Psoas muscle (tissue), 8 donors: ENCODE measurements at places on chromosomes 13 and 19. TPM values are rescaled to one million over a fixed set of nuclear protein-coding genes. Genes with fewer than 3 reads are reported as not detected.

Gene IQCN
- polyA plus RNA-seq, result 0.17 TPM

Gene ZNF737
- 4.4 TPM for polyA plus RNA-seq

- DNase-seq, result no peak
These were observed 291.1 kb upstream of the ARGLU1 start for GRCh38 chr13:106858903-106859532.

DNA sequence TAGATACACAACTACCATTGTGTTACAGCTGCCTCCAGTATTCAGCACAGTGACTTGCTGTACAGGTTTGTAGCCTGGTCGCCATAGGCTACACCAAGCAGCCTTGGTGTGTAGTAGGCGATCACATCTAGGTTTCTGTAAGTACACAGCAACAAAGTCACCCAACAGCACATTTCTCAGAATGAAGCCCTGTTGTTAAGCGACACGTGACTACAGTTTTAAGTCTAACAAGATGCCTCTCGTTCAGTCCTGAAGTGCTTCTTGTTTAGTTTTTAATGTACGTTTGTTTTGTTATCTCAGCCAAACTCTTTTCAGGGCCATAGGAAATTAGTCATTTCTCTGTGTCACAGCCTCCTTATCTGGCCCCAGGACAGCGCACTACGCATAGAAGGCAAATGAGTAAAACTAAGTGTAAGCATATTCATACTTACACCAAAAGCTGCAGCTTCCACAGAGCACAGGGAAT is 50.0 kb upstream of the GPR183 start:
- no peak for DNase-seq

DNA sequence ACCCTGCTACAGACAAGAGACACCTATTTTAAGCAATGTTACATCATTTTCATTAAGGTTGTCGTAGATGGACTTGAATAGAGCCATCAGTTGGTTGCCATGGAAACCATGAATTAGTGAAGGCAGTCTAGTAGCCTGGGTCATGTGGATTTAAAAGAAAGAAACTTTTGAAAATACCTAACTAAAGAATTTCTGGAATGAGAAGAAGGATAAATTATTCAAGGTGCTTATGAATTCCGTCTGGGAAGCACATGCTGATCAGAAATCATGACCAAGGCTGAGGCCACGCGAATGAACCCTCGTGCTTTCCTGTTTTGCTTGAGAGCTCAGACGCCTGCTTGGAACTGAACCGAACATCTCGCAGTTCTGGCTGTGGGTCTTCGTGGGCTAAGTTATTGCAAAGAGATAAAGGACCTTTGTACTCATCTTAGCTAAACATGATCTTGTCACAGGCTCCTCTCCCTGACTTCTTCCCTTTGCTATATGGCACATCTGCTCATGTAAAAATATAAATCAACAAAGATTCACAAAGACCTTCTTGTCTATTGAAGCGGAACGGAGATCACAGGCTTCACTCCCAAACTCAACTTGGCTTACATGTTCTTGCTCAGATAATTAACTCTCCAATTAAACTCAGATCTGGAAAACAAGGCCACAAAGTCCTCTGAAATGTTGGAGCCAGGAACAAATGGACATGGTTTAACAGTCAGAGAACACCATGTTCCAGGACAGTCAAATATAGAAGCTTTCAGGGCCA is 140.2 kb downstream of the NUFIP1 start:
- no peak for DNase-seq

- no peak for DNase-seq
These were observed 263.1 kb downstream of the ZNF536 start for GRCh38 chr19:30634996-30635975.

GRCh38 chr19:10497371-10497770 is 5.8 kb downstream of the KEAP1 start:
- DNase-seq, result no peak

- DNase-seq, result peak; percentile 84
These were observed at the start of gene PPFIA3 for GRCh38 chr19:49119411-49120324. TSS of gene PPFIA3 (plus strand) at chr19:49119544. CDS start at chr19:49127874, 8,330 bp downstream.

- no peak for DNase-seq
These were observed 33.7 kb upstream of the TPM4 start for GRCh38 chr19:16042533-16043085.

Gene OR4F17
- polyA plus RNA-seq, result not detected

DNA sequence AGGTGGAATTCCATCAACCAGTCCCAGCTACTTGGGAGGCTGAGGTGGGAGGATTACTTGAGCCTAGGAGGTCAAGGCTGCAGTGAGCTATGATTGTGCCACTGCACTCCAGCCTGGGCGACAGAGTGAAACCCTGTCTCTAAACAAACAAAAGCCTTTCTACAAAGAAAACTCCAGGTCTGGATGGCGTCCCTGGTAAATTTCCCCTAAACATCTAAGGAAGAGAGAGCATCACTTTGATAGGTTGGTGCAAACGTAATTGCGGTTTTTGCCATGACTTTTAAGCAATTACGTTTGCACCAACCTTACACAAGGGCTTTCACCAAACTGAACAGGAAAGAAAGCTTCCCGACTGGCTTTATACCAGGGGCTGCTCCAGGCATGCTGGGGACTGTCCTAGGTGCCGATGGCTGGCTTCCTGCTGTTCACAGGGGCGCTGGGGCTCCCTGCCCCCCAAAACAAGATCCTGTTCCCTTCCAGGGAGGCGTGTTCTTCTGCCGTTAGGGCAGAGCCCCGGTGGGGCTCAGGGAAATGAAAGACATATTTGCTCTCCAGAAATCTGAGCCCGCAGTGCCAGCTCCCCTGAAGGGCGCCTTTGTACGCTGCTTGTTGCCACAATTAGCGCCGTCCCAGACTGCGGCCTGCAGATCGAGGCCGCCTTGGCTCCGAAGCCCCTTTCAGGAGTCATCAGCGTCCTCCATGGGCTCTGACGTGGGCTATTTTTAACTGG is 38.7 kb upstream of the KLF2 start:
- peak; percentile 58 for DNase-seq

GRCh38 chr19:8571006-8571411 is 6.2 kb downstream of the MYO1F start:
- no peak for DNase-seq

GRCh38 chr19:3516675-3517207 is 10.6 kb downstream of the FZR1 start:
- DNase-seq, result no peak

DNA sequence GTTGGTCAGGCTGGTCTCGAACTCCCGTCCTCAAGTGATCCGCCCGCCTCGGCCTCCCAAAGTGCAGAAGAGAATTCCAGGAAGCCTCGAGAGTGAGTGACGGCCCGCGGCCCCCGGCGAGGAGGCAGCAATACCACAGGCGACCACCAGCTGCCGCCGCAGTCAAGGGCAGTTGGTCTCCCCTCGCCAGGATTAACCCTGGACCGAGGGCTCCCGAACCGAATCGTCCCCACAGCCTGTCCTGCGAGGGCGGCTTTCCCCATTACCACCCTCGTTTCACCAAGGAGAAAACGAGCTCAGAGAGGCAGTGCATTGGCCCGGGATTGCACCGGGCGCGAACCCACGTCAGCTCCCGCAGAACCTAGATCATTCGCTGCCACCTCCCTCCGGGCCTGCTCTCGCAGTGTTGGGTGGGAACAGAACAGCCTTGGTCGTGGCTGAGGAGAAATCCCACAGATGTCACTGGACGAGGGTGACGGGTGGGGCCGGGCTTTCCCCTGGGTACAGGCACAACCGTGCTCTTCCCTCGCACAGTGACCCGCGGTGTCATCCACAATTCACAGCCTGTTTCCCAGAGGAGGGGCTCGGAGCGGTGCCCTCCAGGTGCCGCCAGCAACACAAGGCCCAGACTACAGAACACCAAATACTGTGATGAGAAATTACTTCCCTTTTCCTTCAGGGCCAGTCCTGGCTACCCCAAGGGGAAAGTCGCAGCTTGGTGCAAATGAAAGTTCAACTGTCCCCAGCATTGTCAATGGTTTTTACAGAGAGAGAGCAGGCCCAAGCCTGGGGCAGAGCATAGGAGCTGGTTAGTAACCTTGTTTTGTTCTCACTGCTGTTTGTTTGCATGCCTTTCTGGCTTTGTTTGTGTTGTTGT is 24.8 kb downstream of the C2CD4C start:
- DNase-seq, result no peak

- no peak for DNase-seq
These were observed 121.5 kb upstream of the SLC10A2 start for GRCh38 chr13:103187721-103188156.

DNA sequence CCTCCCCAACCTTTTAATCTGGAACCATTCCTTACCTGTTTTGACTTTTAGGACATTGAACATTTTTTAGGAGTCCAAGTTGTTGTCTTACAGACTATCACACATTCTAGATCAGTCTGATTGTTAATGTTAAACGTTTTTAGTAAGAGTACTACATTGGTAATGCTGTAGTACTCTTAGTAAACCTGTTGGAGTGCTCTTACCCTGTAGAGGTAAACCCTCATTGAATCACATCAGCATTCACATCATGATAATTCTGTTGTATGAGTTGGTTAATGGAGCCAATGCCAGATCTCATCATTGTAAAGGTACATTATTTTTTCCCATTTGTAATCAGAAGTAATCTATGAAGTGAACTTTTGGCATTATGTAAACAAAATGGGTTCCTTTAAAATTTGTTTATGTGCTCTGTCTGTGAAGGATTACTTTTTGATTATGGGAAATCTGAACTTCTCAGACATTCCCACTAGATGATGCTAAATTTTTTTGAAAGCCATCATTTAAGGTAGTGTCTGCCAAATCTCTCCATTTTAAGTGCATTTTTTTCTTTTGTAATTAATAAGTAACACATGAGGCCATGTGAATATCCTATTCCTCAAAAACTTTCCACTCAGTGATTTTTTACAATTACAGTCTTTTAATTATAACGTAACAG is 55.2 kb downstream of the VWA8 start:
- DNase-seq, result no peak
